ENCODE measurements at places on chromosomes 2 and 18.

GRCh38 chr18:10482985-10483949 is 28.8 kb downstream of the APCDD1 start:
- DNase-seq, result no peak

- peak; percentile 39 for DNase-seq
Measured at GRCh38 chr2:240021488-240022104, 3.5 kb downstream of the NDUFA10 start.

DNA sequence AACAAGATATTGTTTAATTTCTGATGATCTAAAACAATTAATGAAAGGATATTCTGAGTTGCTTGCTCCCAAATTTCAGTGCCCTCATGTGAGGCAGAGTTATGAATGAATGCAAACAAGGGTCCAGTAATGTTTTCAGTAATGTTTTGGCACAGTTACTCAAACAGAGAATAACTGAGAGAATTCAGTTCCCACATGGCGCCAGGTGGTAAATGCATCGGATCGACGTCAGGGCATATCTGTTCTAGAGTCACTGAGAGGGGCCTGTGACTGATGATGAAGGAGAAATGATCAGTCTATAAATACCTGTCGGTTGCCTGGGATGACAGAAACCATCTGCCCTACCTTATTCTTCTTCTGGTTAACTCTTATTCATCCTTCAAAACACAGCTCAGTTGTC is 81.4 kb downstream of the KCNS3 start:
- DNase-seq, result no peak

- DNase-seq, result no peak
Measured at GRCh38 chr18:59959073-59959472, 59.3 kb downstream of the PMAIP1 start.

- no peak for DNase-seq
Measured at GRCh38 chr18:8707556-8708300, 2.4 kb downstream of the MTCL1 start.

- no peak for DNase-seq
Measured at GRCh38 chr2:169900686-169901085, 73.4 kb downstream of the UBR3 start.

DNA sequence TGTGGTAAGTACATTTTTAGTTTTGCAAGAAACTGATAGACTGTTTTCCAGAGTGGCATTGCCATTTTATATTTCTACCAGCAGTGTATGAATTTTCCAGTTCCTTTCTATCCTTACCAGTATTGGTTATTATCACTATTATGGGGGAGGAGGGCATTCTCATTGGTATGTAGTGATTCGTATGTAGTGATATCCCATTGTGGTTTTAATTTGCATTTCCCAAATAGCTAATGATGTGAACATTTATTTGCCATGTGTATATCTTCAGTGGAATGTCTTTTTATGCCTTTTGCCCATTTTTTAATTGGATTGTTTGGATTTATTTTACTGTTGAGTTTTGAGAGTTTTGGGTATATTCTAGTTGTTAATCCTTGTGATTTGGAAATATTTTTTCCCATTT is 16.9 kb downstream of the EIF5B start:
- DNase-seq, result no peak

- DNase-seq, result no peak
Measured at GRCh38 chr2:145161656-145162055, 641.7 kb upstream of the ZEB2 start.

- DNase-seq, result no peak
Measured at GRCh38 chr2:17799301-17800120, 16.7 kb upstream of the MSGN1 start.

DNA sequence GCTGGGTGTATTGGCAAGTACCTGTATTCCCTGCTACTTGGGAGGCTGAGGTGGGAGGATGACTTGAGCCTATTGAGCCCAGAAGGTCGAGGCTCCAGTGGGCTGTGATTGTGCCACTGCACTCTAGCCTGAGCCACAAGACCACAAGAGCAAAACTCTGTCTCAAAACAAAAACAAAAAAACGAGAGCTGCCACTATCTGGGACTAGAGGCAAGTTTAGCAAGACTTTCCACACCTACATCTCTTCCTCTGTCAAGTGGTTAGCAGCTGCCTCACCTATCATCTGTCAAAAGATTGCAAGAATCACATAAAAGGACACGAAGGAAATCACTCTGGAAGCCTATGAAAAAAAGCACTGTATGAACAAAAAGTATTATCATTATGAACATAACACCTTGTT is 55.2 kb upstream of the RIOK3 start:
- no peak for DNase-seq

DNA sequence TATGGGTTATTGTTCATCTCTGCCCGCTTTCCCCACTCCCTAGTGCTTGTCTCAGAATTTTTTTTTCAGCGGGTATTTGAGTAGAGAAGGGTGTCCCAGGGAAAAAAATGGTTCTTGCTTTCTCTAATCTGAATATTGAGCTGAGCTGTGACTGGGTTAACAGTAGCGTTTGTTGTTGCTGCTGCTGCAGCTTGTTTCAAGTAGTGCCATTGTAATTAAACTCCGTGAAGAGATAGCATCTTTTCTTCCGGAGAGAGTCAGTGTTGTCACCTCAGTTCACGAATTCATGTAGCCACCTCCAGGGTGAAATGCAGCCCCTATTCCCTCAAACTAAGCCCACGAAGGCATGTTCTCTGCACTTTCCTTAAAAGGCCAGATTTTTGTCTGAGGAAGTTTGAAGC is 1.5 kb upstream of the AAK1 start:
- DNase-seq, result no peak

- no peak for DNase-seq
Measured at GRCh38 chr2:240299710-240300068, 135.8 kb upstream of the GPC1 start.

- no peak for DNase-seq
Measured at GRCh38 chr2:237864940-237865622, 5.7 kb downstream of the RAMP1 start.

DNA sequence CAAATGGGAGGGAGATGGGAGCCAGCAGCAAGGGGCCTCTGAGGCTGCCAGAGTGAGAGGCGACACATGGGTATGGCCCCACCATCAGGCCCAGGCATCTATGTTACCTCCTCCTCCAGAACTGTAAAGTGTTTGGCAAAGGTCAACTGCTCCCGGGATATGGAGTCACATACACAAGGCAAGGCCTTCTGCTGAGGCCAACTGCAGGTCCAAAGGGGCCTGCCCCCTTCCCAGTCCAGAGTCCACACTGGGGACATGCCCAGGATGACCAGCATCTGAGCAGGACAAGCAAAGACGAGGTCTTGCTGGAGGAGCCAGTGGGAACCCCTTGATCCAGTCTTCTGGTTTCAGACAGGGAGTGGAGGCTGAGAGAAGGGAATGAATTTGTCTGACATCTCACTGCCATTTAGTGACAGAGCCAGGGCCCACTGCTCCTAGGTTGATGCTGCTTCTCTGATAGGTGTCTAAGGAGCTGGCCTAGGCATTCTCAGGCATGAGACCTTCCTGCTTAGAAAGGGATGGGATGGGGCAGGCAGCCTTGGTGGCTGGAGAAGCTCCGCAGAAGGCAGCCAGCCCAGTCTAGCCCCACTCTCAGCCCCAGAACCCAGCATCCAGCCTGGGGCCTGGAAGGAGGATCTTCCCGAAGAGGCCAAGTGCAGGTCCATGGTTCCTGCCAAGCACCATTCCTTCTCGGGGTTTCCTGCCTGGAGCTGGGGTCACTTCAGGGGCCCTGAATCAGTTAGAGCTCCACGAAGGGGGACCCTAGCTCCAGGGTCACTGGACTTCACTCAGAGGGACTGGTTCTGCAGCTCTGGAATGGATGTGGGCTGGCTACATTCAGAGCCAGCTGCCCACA is 26.4 kb downstream of the EMX1 start:
- no peak for DNase-seq

- no peak for DNase-seq
Measured at GRCh38 chr2:151668737-151669136, 65.5 kb downstream of the NEB start.

DNA sequence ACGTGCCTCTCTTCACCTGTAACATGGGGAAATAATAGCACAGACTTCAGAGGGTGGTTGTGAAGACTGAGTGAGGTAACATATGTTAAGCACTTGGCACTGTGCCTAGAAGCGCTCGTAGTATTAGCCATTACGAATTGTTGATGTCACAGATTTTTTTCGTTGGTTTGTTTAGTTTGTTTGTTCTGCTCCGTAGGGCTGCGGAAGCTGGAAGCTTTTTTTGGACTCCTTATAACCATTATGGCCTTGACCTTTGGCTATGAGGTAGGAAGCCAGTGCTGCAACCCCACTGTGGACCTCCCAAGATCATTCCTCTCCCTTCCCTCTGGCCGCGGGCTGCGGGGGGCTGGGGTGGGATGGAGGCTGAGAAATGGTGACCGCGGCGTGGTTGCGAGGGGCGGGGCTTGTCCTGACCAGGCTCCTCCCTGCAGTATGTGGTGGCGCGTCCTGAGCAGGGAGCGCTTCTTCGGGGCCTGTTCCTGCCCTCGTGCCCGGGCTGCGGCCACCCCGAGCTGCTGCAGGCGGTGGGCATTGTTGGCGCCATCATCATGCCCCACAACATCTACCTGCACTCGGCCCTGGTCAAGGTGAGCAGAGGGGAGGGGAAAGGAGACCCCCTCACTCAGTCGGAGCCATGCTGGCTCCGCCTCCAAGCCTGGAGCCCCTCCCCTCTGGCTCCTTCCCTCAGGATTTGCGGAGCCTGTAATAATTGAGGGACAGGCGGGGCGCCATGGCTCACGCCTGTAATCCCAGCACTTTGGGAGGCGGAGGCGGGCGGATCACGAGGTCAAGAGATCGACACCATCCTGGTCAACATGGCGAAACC is 5.5 kb downstream of the SLC11A1 start:
- no peak for DNase-seq

DNA sequence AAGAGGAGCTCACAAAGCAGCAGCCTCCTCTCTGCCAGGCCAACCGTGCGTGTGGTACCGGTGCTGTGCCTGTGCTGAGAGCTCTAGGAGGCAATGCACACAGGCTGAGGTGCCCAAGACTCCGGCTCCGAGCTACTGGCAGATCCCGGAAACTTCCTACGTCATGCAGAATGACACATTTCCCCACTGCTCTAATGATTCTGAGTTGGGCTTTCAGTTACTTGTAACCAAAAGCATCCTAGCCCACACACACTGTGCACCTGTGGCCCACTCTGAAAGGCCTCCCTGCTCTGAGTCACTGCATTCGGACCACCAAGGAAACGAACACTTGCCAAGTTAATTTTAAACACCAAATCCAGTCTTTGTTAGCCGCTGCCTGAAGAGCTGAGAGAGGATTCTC is 9.3 kb upstream of the RNU4ATAC start:
- DNase-seq, result no peak

- DNase-seq, result no peak
Measured at GRCh38 chr2:177758591-177759371, 313.8 kb downstream of the PDE11A start.

DNA sequence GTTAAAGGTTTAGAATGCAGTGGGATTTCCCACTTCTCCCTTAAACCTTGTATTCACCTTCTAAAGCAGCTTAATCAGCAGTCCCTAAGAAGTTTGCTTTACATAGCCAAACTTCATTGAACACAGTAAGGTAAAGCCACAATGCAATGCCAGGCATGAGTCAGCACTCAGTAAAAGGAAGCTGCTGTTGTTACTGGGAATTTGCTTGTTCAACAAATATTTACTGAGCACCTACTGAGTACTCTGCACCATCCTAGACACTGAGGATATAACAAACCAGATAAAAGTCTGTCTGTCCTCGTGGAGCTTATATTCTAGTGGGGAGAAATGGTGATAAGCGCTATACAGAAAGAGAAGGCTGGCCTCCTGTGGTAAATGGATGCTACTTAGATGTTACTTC is 162.7 kb downstream of the PKP4 start:
- no peak for DNase-seq

DNA sequence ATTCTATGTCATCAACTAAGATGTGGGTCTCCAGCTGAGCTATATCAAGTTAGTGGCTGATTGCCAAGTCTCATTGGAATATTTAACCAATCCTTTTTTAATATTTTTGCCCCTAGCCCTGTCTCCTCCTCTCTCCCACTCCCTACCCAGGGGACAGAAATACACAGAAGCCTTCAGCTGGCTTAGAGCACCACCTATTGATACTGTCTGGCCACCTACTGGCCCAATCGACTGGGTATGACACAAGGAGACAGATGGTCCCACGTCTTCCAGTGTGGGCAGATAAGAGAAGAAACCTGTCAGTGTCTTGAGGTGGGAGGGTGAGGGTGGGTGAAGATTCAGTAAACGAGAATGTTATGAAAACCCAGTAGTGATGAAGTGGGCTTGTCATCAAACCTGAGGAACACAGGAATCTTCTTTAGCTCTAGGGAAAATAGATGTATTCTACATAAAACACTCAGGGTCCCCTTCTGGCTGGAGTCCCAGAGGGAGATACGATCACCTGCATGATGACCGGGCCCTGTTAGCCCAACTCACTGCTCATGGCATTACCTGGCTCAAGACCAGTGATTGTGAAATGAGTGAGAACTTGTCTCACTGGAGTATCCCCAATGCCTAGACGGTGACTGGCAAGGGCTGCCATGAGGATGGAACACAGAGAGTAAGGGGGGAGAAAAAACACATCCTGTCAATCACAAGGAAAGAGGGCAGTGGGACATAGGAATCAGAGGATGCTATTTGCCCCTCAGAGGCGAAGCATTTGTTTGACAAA is 26.7 kb downstream of the POLR1A start:
- no peak for DNase-seq

DNA sequence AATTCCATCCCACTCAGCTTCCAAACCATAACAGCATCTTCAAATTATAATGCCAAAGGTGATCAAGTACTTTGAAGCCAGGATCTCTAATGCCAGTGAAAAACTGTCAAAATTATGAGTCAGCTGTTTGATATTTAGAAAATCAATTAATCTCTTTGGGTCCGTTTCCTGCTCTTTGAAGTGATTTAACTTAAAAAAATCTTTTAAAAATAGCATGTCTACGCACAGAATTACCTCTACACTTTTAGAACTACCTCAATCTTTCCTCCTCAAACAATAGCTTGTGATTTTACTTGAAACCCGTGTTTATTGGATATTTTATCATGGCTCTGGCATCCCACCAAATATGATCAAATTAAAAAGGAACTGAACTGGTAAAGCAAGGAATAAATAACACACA is 31.3 kb upstream of the TANK start:
- DNase-seq, result no peak

GRCh38 chr18:28078849-28079248 is 98.1 kb downstream of the CDH2 start:
- no peak for DNase-seq

DNA sequence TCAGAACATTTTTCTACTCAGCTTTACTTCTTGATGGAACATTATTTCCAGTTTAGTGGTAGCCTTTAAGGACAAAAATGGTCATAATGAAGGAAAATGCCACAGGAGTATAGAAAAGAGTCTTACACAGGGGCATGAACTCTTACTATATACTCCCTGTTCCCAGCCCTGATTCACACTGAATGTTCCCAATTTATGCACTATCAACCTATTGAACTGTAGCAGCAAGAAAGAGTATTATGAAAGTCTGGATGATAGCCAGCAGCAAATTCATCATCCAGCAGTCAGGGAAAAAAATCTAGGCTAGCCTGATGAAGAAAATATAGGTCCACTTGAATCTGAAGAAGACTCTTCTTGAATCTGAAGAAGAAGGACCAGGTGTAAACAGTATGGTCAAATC is 1170.3 kb upstream of the CHAC2 start:
- no peak for DNase-seq

GRCh38 chr2:18433872-18434271 is 126.6 kb downstream of the RDH14 start:
- DNase-seq, result no peak
